ENCODE measurements at places on chromosomes 3 and 15.
A peak's percentile ranks its signal among the peaks of the same experiment; 100 is the strongest.

DNA sequence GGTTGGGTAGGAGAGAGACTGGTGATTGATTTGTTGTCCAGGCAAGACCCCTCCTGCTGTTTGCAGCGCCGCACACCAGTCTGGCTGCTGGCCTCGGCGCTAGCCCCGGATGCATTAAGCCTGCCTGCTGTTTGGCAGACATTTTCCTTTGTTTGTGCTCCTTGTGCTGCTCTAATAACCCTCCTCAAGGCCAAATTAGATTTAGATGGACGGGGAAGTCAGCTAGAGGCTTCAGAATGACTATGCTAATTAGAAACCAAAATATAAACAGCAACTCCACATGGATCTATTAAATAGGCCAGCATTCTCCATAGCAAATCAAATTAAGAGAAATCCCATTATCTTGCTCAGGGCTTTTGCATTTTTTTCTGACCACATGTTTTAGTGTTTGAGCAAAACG is 445.2 kb downstream of the SQOR start:
- DNase-seq, result no peak

DNA sequence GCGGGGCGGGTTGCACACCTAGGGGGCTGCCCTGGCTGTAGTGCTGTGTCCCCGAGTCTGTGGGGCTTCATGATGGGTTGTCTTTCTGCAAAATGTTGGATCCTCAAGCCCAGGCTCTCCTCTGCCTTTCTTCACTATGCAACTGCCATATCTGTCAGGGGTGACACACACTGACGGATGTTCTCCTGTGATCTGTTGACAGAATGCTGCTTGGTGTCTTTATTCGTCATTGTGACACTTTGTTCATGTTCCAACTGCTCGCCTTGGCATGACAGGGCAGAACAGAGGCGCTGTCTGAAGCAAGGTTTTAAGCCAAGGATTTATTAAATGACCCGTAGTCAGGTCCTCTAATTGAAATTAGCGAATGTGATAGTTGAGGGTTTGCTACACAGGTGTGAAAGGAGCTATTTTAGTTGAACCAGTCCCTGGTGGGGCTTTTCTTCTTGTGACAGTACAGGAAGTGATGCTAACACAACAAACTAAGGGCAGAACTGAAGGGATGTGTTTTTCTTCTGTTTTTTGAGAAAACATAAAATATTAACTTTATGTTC is 173.4 kb downstream of the MCTP2 start:
- DNase-seq, result no peak

- peak; percentile 72 for DNase-seq
Measured at GRCh38 chr3:4835616-4836043, 143.6 kb upstream of the BHLHE40 start.

DNA sequence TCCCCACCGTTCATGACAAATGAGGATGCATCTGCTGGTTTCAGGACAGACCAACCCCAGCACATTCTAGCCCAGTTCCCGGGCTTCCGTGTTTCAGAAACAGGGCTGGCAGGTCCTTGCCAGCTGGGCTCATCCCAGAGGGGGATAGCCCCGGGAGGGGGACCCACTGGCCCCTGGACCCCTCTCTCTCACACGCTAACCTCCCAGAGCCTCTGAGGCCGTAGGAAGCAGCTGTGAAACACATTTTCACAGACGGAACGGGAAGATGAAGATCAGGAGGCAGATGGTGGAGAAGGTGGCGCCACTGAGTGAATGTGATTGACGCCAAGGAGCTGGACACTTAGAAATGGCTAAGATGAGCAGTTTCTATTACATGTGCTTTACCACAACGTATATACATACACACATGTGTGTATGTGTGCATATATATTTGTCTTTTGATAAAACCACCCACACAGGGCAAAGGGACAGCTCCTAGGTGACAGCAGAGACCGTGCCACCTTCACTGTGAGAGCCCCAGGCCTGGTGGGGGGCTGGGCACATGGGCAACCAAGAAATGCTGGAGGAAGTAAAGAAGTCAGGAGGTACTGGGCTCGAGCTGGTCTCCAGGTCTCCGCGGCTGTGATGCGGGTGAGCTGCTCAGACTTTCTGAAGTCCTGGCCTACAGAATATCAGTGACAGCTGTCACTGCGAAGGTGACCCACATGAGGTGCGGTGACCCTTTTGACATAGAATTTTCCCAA is 168.6 kb upstream of the IQSEC1 start:
- DNase-seq, result no peak

DNA sequence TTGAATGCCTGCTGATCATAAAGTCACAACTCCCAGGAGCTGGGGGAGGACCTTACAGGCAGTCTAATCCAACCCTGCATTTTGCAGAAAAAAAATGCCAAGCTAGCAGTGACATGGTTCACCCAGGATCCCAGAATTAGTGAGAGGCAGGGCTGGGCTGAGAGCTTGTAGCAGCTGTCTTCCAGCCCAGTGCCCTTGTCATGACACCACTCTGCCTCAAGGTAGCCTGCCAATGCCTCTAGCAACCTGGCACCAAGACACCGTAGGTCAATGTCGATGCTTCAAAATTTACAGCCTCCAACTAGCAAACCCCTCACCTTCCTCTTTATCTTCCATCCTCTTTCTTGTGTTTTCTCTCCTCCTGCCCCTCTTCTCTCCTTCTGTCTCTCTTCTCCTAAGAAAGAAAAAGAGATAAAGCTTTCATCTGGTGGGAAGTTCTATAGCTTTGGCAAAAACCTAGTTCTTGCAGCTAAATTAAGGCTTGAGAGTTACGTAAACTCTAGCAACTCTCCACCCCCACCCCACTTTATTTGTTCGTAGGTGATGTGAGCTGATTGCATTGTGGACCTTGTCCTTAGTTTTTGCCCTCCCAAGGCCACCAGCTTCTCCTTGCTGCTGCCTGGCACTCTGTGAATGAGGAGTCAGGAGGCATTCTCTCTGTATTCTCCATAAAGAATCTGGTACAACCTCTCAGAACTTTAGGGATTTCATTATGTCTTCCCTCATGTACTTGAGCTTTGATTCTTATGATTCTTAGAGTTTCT is 18.3 kb upstream of the BFSP2 start:
- DNase-seq, result no peak

- DNase-seq, result no peak
Measured at GRCh38 chr3:157672061-157672460, 168.8 kb upstream of the VEPH1 start.

DNA sequence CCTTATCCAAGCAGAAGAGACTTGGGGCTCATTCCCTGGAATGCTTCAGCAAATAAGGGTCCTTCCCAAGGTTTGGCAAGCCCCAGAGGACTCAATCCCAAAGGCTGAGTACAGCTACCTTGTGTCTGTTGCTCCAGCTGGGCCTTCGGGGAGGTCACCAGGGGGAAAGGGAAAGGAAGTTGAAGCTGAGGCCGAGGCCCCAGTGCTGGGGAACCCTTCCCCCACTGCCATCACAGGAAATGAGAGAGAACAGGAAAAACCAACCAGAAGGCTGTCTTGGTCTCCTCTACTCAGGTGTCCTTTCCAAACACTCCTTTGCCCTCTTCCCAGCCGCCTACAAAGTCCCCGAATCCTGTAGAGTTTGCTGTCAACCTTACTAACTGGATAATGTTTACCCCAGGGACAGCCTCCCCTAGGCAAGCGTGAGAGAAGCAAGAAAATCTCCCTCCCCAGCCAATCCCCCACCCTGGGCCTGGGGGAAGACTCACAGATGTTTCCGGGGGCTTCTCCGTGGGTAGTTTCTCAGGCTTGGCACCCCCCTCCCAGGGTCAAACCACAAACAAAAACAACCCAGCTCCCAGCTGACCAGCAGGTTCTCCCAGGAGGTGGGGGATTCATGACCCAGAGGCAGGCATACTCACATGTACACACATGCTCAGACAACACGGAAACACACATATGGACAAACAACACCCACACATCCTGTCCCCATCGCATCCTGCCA is 5.5 kb downstream of the CSRNP1 start:
- peak; percentile 68 for DNase-seq

- DNase-seq, result peak; percentile 88
Measured at GRCh38 chr3:148319161-148319915, 378.4 kb upstream of the AGTR1 start.

DNA sequence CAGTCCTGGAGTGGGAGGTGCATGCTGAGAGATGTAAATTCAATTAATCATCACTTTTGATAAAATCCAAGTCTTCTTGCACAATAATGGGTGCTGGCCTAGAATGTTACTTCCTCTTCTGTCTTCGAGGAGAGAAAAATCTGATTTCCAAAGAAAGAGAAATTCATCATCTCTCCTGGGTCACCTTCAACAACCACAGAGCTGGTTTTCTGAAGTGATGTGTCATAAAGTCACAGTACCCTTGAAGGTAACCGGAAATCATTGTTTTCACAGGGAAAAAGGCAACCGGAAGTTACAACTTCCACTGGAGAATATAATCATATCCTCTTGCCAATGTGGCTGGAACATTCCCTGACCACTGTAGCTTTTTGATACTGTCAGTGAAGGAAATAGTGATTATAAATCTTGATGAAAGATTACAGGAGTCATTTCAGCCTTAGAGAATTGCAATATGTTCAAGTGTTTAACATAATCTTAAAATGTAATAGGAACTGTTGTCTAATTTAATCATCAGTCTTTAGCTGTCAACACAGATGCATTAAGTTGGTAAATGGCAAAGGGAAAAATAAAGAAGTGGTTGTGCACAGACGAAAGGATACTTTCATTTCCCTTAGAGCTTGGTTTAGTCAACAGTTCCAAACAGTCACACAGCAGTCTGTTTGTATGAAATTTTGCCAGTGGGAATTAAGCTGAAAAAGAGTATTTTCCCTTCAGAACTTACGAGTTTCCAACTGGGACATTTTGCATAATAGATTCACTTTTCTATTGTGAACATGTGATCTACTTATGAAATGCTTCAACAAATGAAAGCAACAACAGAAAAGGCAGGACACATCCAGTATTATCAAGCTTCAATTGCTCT is 106.5 kb upstream of the SLC4A7 start:
- DNase-seq, result peak; percentile 74

DNA sequence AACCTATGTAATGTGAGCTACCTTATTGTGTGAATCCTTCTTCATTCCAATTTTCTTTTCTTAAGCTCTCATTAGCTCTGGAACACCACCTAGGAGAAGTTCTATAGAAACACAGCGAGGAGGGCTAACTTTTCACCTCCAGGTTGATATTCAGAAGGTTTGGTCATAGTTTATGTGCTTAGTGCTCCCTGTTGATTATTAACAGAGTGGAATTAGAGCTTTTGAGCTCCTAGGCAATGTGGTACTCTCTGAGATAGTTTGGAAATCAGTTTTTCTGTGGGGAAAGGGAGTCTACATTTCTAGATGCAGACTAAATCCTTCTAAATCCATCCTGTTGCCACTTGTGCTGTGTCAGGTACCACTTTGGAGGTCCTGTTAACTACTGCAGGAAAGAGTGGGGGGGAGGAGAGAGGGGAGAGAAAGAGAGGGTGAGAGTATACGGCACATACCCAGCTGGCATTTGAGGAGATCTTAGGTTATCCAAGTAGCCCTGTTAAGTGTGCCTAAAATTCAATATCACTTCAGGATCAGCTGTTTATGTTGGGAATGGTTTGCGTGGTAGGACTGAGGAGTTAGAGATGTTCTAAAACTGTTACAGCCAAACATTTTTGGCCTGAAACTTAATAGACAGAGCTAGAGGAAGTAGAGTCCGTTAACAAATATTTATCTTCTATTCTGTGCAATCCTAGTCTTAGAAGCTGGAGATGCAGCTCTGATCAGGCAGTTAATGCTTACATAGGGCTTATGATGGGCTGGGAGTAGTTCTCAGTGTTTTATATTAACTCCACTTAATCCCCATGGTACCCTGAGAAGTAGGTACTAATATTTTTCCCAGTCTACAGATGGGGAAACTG is 117.5 kb upstream of the PROK2 start:
- DNase-seq, result no peak

DNA sequence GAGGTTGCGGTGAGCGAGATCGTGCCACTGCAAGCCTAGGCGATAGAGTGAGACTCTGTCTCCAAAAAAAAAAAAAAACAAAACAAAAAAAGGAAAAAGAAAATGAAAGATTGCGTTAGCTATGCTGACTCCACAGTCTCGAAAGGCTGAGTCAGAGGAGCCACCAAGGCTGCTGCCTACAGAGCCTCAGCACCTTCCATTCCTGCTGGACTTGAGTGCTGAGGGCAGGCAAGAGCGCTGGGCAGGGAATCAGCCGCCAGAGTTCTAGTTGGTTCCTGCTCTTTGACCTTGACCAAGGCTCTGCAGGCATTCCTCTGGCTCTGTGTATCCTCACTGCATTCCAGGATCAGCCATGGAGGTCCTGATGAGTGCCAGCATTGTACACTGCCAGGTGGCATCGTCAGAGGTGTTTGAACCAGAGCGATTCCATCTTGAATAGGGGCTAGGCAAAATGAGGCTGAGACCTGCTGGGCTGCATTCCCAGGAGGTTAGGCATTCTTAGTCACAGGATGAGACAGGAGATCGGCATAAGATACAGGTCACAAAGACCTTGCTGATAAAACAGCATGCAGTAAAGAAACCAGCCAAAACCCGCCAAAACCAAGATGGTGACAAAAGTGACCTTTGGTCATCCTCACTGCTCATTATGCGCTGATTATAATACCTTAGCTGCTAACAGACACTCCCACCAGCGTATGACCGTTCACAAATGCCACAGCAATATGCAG is 5.9 kb downstream of the MESP2 start:
- peak; percentile 92 for DNase-seq

DNA sequence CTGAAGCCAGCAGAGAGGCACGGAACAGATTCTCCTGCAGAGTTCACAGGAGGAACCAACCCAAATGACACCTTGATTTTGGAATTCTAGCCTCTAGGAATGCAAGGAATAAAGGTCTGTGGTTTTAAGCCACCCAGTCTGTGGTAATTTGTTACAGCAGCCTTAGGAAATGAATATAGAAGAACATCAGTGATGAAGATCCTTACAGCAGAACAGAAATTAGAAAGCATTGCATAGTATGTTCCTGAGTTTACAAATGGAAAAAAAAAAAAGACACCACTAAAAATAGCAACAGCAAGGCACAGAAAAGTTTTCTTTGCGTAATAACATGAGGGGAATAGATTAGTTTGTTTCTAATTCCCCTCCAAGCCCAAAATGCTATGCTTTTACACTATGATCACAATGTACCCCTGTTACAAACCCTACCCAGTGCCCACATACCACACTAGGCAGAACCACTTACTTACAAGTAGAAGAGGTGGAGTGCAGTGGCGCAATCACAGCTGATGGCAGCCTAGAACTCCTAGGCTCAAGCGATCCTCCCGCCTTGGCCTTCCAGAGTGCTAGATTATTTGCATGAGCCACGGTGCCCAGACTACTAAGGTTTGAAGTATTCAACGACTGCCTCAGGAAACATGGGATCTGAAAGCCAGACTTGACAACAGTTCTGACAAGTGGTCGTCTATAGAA is 84.3 kb downstream of the SHQ1 start:
- DNase-seq, result no peak

DNA sequence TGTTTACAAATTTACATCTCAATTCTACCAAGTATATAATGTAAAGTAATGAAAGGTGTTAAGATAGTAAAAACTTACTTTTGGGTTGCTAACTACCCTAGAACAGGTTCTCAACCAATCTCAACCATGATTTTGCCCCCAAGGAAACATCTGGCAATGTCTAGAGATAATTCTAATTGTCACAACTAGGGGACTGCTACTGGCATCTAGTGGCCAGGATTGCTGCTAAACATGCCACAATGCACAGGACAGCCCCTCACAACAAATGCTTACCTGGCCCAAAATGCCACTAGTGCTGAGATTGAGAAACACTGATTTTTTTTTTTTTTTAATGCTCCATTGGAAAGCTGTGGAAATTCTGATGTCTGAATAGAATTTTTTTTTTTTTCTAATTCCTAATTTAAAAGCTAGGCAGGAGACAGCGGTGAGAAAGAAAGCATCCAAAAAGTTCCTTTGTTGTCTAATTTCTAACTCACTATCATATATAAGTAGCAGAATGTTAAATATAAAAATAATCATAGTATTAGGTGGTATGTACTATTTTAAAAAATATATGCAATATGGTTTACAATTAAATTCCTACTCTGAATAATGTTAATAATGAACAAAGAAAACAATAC is 81.5 kb downstream of the TJP1 start:
- no peak for DNase-seq

Measured in bronchial epithelial cell (primary cell).